Fibroblast of skin of right biceps (primary cell): ENCODE measurements at places on chromosomes 7 and 10.

DNA sequence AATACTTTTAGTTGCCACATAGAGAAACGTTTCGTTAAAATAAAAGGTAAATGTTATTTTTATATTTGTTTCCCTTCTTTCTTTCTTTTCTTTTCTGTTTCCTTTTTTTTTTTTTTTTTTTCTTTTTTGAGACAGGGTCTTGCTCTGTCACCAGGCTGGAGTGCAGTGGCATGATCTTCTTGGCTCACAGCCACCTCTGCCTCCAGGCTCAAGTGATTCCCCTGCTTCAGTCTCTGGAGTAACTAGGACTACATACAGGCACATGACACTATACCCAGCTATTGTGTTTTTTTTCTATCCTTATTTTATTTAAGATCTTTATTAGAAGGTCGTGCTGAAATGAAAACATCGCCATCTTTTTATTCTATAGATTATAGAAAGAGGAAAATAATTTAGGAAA is 661.8 kb upstream of the MBL2 start:
- no peak for DNase-seq

DNA sequence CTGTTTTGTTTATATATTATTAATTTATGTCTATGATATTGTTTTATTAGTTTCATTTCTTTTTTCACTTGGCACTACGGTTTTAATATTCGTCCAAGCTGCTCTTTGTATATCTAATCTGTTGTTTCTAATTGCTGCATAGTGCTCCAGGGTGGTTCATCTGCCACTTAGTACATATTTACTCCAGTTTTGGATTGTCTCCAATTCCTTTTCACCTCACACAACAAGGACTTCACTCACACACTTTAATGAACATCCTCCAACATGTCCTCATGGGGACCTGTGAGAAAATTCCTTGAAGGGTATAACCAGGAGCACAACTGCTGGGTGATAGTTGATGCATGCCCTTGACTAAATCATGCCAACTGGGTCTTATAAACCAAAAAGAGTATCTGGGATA is 14.1 kb upstream of the NOC3L start:
- no peak for DNase-seq

DNA sequence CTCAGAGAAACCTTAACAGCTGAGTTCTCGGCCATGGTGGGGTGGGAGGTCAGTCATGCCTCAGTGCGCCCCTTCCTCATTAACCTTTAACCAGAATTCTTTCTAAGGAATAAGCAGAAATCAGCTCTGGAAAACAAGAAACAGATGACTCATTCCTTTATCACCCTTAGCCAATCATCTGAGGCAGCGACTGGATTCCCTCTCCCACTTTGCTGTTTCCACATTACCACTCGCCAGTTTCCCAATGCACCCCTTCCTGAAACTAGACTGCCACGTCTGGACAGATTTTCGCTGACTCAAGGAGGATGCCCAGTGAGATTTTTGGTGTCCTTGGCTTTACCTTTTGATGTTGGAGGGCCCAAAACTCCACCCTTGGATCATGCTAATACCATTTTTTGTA is 223.8 kb downstream of the PLXDC2 start:
- no peak for DNase-seq

DNA sequence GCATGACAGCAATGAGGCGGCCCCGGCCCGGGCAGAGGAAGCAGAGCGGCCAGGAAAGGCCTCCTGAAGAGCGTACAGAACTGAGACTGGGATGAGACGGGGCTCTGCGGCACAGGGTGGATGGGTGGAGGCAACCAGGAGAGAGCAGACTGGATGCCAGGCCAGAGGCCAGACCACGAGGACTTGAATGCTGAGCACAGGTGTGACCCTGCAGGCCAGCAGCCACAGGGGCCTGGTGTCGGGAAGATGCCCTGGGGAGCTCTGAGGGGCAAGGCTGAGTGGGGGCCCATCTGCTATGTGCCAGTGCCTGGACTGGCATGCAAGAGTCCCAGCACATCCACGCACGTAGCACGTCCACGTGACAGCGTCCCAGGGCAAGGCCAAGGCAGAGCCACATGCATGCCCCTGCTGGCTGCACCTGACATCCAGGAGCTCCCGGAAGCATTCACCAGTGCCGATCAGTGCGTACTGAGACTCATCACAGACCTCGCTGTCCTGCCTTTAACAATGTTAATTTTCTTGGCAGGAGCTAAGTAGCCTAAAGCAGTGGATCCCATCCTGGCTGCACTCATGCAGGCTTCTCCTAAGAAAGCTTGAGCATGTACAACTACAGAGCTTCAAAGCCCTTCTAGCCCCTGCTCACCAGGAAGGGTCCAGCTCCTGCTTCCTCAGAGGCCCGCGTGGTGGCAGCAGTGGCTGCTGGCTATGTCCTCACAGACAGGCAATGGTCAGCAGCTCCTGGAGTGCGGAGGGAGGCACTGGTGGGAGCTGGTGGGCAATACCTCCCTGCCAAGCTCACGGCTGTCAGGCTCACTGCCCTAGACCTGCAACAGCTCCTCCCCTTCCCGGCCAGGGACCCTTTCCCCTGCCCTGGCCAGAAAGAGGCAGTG is 18.0 kb downstream of the GRID1 start:
- no peak for DNase-seq

DNA sequence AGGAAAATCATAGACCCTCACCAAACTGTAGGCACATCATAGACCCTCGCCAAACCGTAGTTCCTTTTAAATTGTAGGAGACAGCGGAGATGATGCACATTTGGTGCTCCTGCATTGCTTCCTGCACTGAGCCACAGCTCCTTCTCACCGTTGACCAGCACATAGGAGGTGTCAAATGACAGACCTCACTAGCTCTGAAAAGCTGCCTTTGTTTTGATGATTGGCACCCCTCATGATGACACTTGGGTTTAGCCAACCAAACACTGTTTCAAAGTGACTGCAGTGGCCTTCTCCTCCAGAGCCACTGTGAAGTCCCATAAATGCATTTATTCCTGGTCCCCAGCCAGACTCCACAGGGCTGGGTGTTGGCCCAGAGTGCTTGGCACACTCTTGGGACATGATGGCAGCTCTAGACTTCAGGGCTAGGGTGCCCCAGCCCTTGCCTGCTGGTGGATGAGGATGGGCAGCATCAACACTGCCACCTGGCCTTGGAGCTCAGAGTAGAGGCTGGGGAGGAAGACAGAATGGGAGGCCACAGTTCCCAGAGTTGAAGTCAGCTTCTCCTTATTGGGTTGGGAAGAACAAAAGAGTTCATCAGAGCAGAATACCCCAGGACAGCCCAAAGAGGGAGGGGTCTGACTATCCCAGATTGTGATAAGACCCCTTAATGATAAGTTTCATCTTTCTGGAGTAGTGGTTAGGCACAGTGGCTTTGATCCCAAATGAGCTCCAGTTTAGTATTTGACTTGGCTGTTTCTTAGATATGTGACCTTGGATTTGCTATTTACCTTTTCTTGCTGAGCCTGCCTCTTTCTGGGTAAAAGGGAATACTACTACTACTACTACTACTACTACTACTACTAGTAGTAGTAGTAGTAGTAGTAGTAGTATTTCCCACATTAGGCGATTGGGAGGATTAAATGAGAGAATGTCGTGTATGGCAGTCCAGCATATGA is 75.3 kb downstream of the MTPN start:
- DNase-seq, result no peak

DNA sequence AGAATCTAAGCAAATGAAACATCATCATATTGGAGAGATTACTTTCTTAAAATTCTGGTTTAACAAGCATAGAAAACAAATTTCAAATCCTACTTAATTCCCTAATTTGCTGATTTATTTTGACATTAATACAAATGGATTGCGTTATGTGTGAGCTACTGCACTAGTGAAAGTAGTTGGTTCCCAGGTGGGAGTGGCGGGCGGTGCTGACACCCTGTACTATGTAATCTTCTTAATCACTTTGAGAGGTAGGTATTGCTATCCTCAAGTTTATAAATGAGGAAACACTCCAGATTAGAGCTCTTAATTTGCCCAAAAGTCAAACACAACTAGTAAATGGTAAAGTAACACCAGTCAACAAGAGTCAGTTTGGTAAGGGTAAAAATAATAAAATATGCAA is 131.1 kb downstream of the ELAPOR2 start:
- no peak for DNase-seq
